Activated naive CD8-positive, alpha-beta T cell treated with anti-CD3 and anti-CD28 coated beads, Interleukin-2, amount 10 ng/mL, durations not matched to agents 7 days and 5 days (primary cell): ENCODE measurements at places on chromosomes 4 and X. TPM values are rescaled to one million over a fixed set of nuclear protein-coding genes. Genes with fewer than 3 reads are reported as not detected.

ADH7 gene
- total RNA-seq: not detected

FAT4 gene
- total RNA-seq: 0.03 TPM

NAA11 gene
- total RNA-seq: not detected

ARHGEF38 gene
- not detected for total RNA-seq

GRCh38 chr4:121199742-121200561, 35.8 kb upstream of the TNIP3 start:
- H3K4me1 ChIP-seq: peaks cover 15% of the 10 kb centered on the region
- no peak for DNase-seq
- H3K27me3 ChIP-seq: no peaks in the 10 kb centered on the region
- H3K4me3 ChIP-seq: peak overlapping the region; percentile 70

DNA sequence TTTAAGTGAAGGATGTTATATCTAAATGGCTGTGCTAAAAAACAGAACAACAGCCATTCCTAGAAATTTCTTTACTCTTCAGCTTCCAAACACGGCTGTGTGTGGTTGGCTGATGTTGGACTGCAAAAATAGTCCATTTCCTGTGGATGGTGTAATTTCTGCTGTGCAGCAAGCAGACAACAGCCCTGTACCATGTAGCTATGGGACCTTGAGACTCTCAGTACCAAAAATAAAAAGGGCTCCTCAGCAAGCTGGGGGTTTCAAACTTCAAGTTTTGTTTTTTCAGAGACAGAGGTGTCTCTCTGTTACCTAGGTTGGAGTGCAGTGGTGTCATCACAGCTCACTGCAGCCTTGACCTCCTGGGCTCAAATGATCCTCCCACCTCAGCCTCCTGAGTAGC, 18.1 kb downstream of the CD40LG start:
- peaks cover 28% of the 10 kb centered on the region for H3K4me1 ChIP-seq
- H3K27ac ChIP-seq: no peak overlapping the region
- H3K4me3 ChIP-seq: no peak overlapping the region
- no peaks in the 10 kb centered on the region for H3K27me3 ChIP-seq

DNA sequence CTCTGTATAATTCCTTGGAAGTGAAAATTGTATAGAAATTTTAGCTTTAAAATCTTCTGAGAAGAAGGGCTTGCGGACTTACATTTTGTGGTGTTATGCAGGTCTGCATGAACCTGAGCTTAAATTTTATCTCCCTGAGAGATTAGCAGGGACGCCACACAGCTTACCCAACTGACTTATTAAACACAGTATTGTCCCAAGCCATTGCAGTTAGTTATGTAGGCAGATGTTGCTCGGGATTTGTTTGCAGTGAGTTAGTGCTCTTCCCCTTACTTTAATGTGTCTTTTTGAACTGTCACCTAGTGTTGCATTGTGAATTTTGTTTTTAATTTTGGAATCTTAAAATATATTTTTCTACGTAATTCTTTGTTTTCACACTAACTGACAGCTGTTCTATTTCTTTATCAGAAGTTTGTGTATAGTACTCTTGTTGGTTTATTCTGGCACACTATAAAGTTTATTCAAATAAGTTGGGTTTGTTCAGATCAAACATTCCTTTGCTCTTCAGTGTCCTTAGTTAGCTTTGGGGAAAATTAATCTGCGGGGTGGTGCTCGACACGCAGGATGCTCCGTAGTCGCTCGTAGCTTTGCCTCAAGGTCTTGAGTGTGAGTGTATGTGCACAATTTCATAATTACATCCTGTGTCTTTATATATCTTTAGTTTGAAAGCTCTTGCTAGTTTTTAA, 145.4 kb downstream of the STIM2 start:
- peaks cover 18% of the 10 kb centered on the region for H3K36me3 ChIP-seq
- H3K27ac ChIP-seq: no peak overlapping the region
- no peak for DNase-seq
- no peak overlapping the region for H3K4me3 ChIP-seq
- H3K4me1 ChIP-seq: peaks cover 23% of the 10 kb centered on the region

DNA sequence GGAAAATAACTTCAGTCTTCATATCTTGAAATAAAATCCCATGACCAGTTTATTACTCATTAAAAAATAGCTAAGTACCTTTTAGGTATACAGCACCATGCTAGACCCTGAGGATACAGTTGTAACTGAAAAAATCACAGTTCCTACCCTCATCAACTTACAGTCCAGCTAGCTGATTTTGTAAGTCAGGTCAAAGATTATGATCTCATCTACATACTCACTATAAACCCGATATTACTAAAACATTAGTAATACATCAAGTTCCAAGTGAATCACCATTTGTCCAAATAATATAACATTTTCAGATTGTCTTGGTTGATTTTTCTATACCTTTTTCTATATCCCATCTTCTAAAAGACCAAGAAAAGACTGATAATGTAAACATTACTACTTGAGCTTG, 333.9 kb downstream of the INPP4B start:
- H3K4me1 ChIP-seq: no peaks in the 10 kb centered on the region
- H3K36me3 ChIP-seq: no peaks in the 10 kb centered on the region
- no peak for DNase-seq
- no peak overlapping the region for H3K27ac ChIP-seq
- H3K27me3 ChIP-seq: no peaks in the 10 kb centered on the region

- H3K4me1 ChIP-seq: no peaks in the 10 kb centered on the region
- H3K36me3 ChIP-seq: peaks cover 21% of the 10 kb centered on the region
- DNase-seq: no peak
These were observed 40.5 kb downstream of the RRAGB start for GRCh38 chrX:55758033-55758432.
